ENCODE measurements at places on chromosomes 4 and X. TPM values are rescaled to one million over a fixed set of nuclear protein-coding genes. Genes with fewer than 3 reads are reported as not detected.

Gene SLC7A11
- 76.1 TPM for total RNA-seq

Gene IQSEC2
- 4.2 TPM for total RNA-seq

Gene CCDC120
- 1.6 TPM for total RNA-seq

Gene RTL9
- not detected for total RNA-seq

Gene DGAT2L6
- total RNA-seq = not detected

Gene CSAG2
- total RNA-seq = not detected

Gene RLIM
- 56.5 TPM for total RNA-seq

Gene PARM1
- total RNA-seq = 0.33 TPM

Gene JAKMIP1
- not detected for total RNA-seq

Gene CRMP1
- not detected for total RNA-seq

Gene MAGEA6
- total RNA-seq = not detected

Gene MUC7
- total RNA-seq = not detected

Gene ARHGAP36
- 0.10 TPM for total RNA-seq

Gene SMIM9
- total RNA-seq = not detected

Gene MAOB
- total RNA-seq = not detected
